Aorta (tissue), 5 donors: ENCODE measurements at places on chromosomes 6 and 20. TPM values are rescaled to one million over a fixed set of nuclear protein-coding genes. Genes with fewer than 3 reads are reported as not detected.
A peak's percentile ranks its signal among the peaks of the same experiment; 100 is the strongest.

GRCh38 chr6:4906293-4907276 lies 97.3 kb downstream of the RPP40 start:
- peaks cover 2% of the 10 kb centered on the region for H3K36me3 ChIP-seq
- no peaks in the 10 kb centered on the region for H3K27me3 ChIP-seq
- H3K27ac ChIP-seq = no peak overlapping the region
- H3K4me1 ChIP-seq = no peaks in the 10 kb centered on the region
- H3K4me3 ChIP-seq = peak overlapping the region; percentile 10

GRCh38 chr20:43979576-43980105 lies 65.0 kb downstream of the TOX2 start:
- no peak overlapping the region for H3K4me3 ChIP-seq
- H3K36me3 ChIP-seq = no peaks in the 10 kb centered on the region
- no peak for DNase-seq

DNA sequence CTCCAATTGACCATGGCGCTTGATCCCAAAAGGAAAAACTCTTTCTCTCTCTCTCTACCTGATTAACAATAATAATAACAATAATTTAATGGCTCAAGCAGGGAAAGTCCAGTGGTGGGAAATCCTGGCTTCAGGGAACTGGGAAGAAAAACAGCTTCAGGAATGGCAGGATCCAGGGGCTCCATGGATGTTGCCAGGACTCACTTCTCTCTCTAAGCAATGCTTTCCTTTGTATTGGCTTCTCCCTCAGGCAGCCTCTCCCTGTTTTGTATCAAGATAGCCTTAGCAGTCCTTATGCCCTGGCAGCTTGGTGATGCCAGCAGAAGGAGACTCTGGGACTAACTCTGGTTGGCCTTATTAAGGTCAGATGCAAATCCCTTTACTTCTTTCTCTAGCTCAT lies 13.5 kb upstream of the PTGIS start:
- H3K27me3 ChIP-seq = no peaks in the 10 kb centered on the region
- H3K36me3 ChIP-seq = no peaks in the 10 kb centered on the region
- H3K4me3 ChIP-seq = no peak overlapping the region
- peak overlapping the region; percentile 52 for H3K27ac ChIP-seq
- DNase-seq = no peak
- H3K4me1 ChIP-seq = no peaks in the 10 kb centered on the region

- no peak overlapping the region for H3K4me3 ChIP-seq
- H3K27me3 ChIP-seq = no peaks in the 10 kb centered on the region
- no peak for DNase-seq
- no peak overlapping the region for H3K27ac ChIP-seq
- H3K36me3 ChIP-seq = no peaks in the 10 kb centered on the region
- H3K4me1 ChIP-seq = peaks cover 2% of the 10 kb centered on the region
These were observed 43.2 kb downstream of the SESN1 start for GRCh38 chr6:109051301-109052017.

DNA sequence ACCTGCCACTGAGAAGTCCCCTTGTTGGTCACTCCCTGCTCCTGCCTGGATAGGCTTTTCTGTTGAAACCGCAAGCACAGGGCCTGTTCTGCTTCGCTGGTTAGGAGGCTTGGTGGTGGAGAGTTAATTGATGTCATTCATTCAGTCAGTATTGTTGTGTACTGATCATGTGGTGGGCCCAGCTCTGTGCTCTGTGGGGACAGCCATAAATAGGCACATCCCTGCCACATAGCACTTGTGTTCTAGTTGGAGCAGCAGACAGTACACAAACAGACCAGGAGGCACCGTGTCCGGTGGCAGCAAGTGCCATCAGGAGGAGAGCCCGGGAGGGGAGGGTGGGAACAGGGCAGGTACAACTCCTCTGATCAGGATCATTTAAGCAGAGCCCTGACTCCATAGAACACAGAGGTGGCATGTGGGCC lies 155.2 kb upstream of the INSM1 start:
- H3K4me1 ChIP-seq = no peaks in the 10 kb centered on the region
- H3K36me3 ChIP-seq = no peaks in the 10 kb centered on the region
- H3K27me3 ChIP-seq = no peaks in the 10 kb centered on the region

- H3K27ac ChIP-seq = no peak overlapping the region
- DNase-seq = no peak
- H3K4me1 ChIP-seq = no peaks in the 10 kb centered on the region
These were observed 12.3 kb downstream of the CYP21A2 start for GRCh38 chr6:32050562-32050961.

GRCh38 chr6:105257340-105257739 lies 77.5 kb upstream of the POPDC3 start:
- DNase-seq = no peak
- H3K27me3 ChIP-seq = no peaks in the 10 kb centered on the region
- H3K27ac ChIP-seq = no peak overlapping the region
- H3K36me3 ChIP-seq = no peaks in the 10 kb centered on the region
- H3K4me1 ChIP-seq = no peaks in the 10 kb centered on the region

- no peaks in the 10 kb centered on the region for H3K27me3 ChIP-seq
- DNase-seq = peak; percentile 75
- no peak overlapping the region for H3K4me3 ChIP-seq
- no peak overlapping the region for H3K27ac ChIP-seq
- H3K4me1 ChIP-seq = no peaks in the 10 kb centered on the region
These were observed 1.9 kb downstream of the DDAH2 start for GRCh38 chr6:31727034-31727716.

- H3K36me3 ChIP-seq = peaks cover 2% of the 10 kb centered on the region
- H3K4me3 ChIP-seq = no peak overlapping the region
- peak; percentile 45 for DNase-seq
- H3K4me1 ChIP-seq = no peaks in the 10 kb centered on the region
- H3K27ac ChIP-seq = no peak overlapping the region
- H3K27me3 ChIP-seq = no peaks in the 10 kb centered on the region
These were observed 14.2 kb downstream of the RRP36 start for GRCh38 chr6:43035495-43036194.

DNA sequence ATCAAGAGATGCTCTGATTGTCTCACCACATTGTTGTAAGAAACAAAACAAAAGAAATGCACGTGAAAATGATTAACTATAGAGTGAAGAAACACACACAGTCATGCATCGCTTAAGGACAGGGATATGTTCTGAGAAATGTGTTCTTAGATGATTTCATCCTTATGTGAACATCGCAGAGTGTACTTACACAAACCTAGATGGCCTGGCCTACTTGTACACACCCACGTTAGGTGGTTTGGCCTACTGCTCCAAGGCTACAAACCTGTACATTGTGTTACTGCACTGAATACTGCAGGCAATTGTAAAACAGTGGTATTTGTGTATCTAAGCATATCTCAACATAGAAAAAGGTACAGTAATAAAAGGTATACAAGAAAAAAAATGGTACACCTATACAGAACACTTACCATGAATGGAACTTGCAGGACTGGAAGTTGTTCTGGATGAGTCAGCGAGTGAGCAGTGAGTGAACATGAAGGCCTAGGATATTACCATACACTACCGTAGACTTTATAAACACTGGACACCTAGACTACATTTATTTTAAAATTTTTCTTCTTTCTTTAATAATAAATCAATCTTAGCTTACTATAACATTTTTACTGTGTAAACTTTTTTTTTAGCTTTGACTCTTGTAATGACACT lies 48.6 kb downstream of the FKBP5 start:
- no peak for DNase-seq
- H3K27ac ChIP-seq = no peak overlapping the region
- H3K4me1 ChIP-seq = peaks cover 6% of the 10 kb centered on the region

DNA sequence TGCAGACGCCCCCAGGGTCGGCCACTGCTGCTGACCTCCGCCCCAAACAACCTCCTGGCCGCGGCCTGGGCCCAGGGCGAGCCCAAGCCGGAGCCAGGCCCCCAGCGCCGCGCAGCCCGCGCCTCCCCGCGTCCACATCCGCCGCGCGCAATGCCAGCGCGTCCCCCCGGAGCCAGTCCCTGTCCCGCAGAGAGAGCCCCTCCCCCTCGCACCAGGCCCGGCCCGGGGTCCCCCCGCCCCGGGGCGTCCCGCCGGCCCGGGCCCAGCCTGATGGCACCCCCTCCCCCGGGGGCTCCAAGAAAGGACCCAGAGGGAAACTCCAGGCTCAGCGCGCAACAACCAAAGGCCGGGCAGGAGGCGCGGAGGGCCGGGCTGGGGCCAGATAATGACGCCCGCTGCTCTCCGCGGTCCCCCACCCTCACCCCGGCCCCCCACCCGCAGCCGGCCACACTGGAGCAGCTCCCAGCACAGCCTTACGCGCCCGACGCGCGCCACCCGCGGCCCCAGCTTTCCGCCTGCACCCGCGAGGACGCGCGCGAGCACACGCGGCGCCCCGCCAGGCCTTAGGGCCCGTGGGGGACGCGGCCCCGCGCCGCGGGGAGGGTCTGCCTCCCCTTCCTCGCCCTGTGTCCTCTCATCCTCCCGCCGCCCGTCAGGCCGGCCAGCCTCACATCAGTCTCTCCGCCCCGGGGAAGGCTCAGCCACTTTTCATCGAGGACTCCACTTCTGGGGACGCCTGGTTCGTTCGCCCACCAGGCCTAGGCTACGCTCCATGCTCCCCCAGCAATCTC lies 12.9 kb upstream of the SLC22A7 start:
- H3K27ac ChIP-seq = no peak overlapping the region
- H3K27me3 ChIP-seq = no peaks in the 10 kb centered on the region
- no peak overlapping the region for H3K4me3 ChIP-seq
- H3K4me1 ChIP-seq = no peaks in the 10 kb centered on the region

GRCh38 chr20:2871111-2871465 lies 2.2 kb upstream of the PTPRA start:
- no peak overlapping the region for H3K4me3 ChIP-seq
- DNase-seq = no peak
- no peaks in the 10 kb centered on the region for H3K4me1 ChIP-seq

- H3K27me3 ChIP-seq = no peaks in the 10 kb centered on the region
- no peak for DNase-seq
- H3K36me3 ChIP-seq = no peaks in the 10 kb centered on the region
- no peak overlapping the region for H3K4me3 ChIP-seq
- H3K27ac ChIP-seq = no peak overlapping the region
- no peaks in the 10 kb centered on the region for H3K4me1 ChIP-seq
These were observed 193.0 kb downstream of the GJA10 start for GRCh38 chr6:90087106-90087833.

DNA sequence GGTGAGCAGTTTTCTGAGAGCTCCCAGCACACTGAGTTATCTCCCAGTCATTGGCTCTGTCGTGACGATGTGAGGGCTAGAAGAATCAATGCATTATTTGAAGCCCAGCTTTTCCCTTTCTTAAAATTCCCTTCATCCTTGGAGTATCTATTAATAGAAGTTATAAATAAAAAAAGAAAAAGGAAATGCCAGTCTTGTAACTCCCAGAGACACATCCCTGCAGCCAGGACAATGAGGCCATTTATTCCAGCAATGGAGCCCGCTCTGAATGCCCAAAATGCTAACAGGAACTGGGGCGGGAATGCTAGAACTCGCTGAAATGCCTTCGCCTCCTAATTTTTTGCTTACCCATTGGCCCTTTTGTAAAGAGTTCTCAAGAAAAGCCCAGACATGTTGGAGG lies 305.8 kb downstream of the TFAP2C start:
- H3K36me3 ChIP-seq = no peaks in the 10 kb centered on the region
- DNase-seq = no peak
- no peaks in the 10 kb centered on the region for H3K27me3 ChIP-seq
- no peak overlapping the region for H3K27ac ChIP-seq
- H3K4me1 ChIP-seq = no peaks in the 10 kb centered on the region

DNA sequence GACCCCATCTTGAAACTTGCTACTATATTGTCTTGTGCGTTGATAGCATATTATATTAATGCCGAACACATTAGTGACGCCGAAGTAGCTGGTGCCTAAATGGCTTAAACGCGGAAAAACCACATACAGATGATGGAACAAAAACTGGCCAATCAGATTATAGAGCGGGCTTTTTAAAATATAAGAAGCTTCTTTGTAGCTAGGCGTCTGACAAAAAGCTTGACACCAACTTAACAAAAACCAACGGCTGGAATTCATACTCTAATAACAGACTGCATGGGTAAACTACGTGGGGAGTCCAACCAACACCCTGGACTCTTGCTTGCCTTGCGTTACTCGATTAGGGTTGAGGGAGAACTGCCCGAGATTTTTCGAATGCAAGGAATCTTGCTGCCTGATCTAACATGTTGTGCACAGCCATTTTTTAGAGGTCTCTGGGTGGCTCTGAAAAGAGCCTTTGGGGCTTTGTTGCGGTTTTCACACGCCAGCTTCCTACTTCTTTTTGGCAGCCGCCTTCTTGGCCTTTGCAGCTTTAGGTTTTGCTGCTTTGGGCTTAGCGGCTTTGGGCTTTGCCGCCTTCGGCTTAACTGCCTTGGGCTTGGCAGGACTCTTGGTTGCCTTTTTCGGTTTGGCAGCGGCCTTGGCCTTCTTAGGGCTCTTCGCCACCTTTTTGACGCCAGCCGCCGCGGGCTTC lies 45.7 kb downstream of the OR2B2 start:
- peak overlapping the region; percentile 33 for H3K4me3 ChIP-seq
- no peaks in the 10 kb centered on the region for H3K4me1 ChIP-seq
- DNase-seq = no peak
- H3K36me3 ChIP-seq = no peaks in the 10 kb centered on the region

DNA sequence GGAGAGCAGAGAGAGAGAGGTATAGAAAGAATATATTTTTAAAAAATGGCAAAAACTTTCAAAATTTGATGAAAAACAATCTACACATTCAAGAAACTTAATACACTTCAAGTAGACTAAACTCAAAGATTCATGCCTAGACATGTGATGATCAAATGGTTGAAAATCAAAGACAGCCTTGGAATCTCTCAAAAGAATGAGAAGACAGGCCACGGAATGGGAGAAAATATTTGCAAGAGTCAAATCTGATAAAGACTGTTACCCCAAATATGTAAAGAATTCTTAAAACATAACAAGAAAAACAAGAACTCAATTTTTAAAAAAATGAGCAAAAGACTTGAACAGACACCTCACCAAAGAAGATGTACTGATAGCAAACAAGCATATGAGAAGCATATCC lies 49.7 kb downstream of the THEMIS start:
- no peak for DNase-seq
- H3K27me3 ChIP-seq = no peaks in the 10 kb centered on the region
- no peaks in the 10 kb centered on the region for H3K4me1 ChIP-seq
- no peak overlapping the region for H3K4me3 ChIP-seq

DNA sequence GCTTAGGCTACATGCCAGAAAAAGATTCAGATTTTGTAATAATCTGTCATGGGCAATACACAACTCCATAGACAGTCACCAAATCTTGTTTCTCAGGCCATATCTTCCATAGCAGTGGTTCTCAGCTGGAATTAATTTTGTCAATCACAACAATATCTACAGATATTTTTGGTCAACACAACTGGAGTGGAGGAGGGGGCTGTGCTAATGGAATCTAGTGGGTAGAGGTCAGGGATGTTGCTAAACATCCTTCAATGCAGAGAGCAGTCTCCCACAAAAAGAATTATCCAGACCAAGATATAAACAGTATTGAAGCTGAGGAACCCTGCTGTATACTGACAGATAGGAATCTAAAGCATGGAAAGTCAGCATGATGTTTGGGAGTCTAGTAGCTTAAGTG lies 174.6 kb downstream of the UBE3D start:
- H3K27me3 ChIP-seq = no peaks in the 10 kb centered on the region
- DNase-seq = no peak
- no peak overlapping the region for H3K27ac ChIP-seq
- no peaks in the 10 kb centered on the region for H3K4me1 ChIP-seq

OSTM1 gene
- 68.3 TPM for total RNA-seq

MCCD1 gene
- total RNA-seq = not detected

RGS17 gene
- total RNA-seq = 3.2 TPM

MAS1 gene
- total RNA-seq = not detected

TAAR2 gene
- total RNA-seq = not detected

FILIP1 gene
- 53.3 TPM for total RNA-seq

CST4 gene
- not detected for total RNA-seq

ZNF831 gene
- 0.68 TPM for total RNA-seq
